T-cell (primary cell): ENCODE measurements at places on chromosomes 1 and 21.

GRCh38 chr1:16172964-16173446, 17.1 kb upstream of the EPHA2 start:
- no peak overlapping the region for H3K4me3 ChIP-seq
- no peak for DNase-seq
- no peaks in the 10 kb centered on the region for H3K27me3 ChIP-seq

DNA sequence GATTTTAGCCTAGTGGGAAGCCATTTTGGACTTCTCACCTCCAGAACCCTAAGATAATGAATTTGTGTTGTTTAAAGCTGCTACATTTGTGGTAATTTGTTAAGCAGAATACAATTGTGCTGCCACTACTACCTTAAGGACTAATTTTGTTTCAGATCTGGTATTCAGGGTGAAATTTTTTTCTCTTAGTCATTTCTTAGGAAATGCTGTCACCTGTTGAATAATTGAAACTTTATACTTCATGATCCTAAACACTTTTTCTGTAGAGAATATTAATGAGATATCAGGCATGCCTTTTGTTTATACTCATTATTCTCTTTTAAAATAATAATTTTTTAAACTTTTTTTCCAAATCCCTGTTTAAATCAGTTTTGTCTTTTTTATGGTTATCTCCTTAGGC, 246.8 kb downstream of the TGFB2 start:
- H3K27me3 ChIP-seq: no peaks in the 10 kb centered on the region
- H3K27ac ChIP-seq: no peak overlapping the region

DNA sequence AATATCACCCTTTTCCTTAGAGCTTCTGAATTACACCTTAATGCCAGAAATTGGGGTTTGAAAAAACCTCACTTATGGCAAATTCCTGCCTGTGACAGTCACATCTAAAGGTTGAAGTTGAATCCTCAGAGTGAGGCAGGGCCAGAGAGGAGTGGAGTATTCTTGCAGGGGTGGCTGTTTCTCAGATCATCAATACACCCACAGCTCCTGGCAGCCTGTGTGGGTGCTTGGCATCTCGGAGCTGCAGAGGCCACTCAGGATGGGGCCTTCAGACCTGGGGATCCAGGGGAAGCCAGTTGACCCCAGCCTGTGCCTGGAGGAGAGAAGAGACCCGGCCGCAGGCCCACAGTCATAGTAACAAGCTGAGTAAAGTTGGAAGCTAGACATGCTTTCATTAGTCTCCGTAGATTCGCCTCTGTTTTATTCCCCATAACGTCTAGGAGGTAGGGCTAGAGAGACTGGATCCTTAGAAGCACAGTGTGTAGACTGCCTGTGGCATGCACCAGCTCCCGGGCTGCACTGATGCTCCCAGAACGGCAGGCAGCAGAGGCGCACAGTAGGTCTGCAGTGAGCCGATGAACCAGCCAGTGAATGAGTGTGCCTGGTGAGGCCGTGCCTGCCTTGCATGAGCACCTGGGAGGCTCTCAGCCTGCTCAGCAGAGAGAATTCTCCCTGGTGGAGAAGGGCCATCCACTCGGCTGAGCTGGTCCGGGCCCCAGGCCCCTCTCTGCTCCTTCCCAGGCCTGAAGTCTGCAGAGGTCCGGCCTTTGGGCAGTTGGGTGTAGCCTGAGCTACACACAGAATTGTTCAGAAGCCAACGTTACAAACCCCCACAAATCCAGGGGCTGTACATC, 42.9 kb downstream of the TFF3 start:
- no peaks in the 10 kb centered on the region for H3K27me3 ChIP-seq
- H3K4me3 ChIP-seq: no peak overlapping the region
- DNase-seq: no peak
- H3K27ac ChIP-seq: no peak overlapping the region

GRCh38 chr1:1290238-1290731, 10.0 kb downstream of the SCNN1D start:
- DNase-seq: peak; percentile 33
- no peaks in the 10 kb centered on the region for H3K36me3 ChIP-seq
- H3K27me3 ChIP-seq: peaks cover 30% of the 10 kb centered on the region
- H3K4me1 ChIP-seq: no peaks in the 10 kb centered on the region

DNA sequence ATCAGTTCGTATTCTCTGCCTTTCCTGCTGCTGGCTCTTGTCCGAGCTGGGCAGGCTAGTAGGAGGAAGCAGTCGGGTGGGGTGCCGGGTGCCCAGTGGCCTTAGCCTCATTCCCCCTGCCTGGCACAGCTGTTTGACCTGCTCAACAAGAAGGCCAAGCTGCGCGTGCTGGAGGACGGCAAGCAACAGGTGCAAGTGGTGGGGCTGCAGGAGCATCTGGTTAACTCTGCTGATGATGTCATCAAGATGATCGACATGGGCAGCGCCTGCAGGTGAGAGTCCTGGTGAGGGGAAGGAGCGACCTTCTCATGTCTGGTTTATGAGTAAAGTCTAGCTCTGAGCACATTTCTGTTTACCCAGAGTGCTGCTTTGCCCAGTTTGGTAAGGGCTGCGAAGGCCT, 16.3 kb upstream of the RPS8 start:
- no peak for DNase-seq
- no peaks in the 10 kb centered on the region for H3K27me3 ChIP-seq
- no peak overlapping the region for H3K4me3 ChIP-seq
- no peak overlapping the region for H3K27ac ChIP-seq
- H3K4me1 ChIP-seq: peaks cover 7% of the 10 kb centered on the region

- H3K27me3 ChIP-seq: no peaks in the 10 kb centered on the region
- no peak for DNase-seq
- no peaks in the 10 kb centered on the region for H3K4me1 ChIP-seq
- no peaks in the 10 kb centered on the region for H3K36me3 ChIP-seq
- H3K4me3 ChIP-seq: no peak overlapping the region
These were observed 269.4 kb downstream of the LRRC7 start for GRCh38 chr1:69836971-69837636.

DNA sequence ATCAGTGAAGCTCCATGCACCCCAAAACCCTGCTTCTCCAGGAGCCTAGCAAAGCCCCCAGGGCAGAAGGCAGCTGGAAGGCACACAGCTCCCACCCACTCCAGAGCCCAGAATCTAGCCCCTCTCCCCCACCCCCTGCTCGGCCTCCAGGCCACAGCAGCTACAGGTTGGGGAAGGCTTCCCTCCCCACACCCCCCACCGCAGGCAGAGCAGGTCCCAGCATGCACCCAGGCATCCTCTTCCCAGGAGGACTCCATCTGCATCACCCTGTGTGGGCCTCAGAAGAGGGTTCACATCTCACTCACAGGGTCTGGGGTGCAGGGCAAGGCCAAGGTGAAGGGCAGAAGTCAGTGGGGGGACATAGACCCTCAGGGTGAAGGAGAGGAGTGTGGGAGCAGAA, 719 bp downstream of the S100A14 start:
- H3K36me3 ChIP-seq: no peaks in the 10 kb centered on the region
- no peak overlapping the region for H3K4me3 ChIP-seq
- H3K4me1 ChIP-seq: peaks cover 6% of the 10 kb centered on the region
- DNase-seq: no peak
- H3K27me3 ChIP-seq: no peaks in the 10 kb centered on the region

DNA sequence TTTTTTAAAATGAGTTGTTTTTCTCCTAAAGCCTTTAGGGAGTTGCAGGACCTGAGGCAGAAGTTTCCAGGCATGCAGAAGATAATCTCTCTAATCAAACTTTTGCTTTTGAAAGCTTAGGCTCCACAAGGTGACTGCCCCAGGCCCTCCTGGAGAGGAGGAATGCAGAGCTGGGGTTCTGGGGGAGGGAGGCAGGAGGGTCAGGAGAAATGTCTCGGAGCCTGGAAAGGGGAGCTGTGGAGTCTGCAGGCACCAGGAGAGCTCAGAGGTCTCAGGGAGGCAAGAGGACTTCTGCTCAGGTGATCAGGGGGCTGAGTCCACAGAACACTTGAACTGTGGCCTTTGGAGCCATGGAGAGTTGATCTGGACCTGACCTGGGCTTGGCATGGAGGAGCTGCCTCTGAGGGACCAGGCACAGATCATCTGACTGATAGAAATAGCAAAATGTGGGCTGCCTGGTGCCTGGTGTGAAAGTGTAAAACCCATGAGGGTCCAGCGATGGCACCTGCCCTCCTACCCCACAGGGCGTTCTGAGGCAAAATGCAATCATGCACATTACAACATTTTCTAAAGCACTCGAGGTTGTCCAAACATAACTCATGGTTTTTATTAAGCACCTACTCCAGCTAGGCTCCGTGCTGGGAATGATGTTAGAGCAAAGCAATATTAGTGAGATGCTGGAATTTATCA, 10.0 kb upstream of the ABCG1 start:
- no peaks in the 10 kb centered on the region for H3K4me1 ChIP-seq
- no peaks in the 10 kb centered on the region for H3K27me3 ChIP-seq
- H3K27ac ChIP-seq: no peak overlapping the region
- DNase-seq: no peak
- H3K36me3 ChIP-seq: no peaks in the 10 kb centered on the region

GRCh38 chr1:5881526-5882222, 110.6 kb downstream of the NPHP4 start:
- no peaks in the 10 kb centered on the region for H3K4me1 ChIP-seq
- H3K36me3 ChIP-seq: no peaks in the 10 kb centered on the region
- H3K4me3 ChIP-seq: no peak overlapping the region
- no peak for DNase-seq
- H3K27ac ChIP-seq: no peak overlapping the region
